ENCODE measurements at places on chromosomes 3 and 15.

- no peak for DNase-seq
These were observed 370.9 kb downstream of the NR2F2 start for GRCh38 chr15:96701443-96701842.

GRCh38 chr3:7536921-7537320 is 676.0 kb downstream of the GRM7 start:
- no peak for DNase-seq

DNA sequence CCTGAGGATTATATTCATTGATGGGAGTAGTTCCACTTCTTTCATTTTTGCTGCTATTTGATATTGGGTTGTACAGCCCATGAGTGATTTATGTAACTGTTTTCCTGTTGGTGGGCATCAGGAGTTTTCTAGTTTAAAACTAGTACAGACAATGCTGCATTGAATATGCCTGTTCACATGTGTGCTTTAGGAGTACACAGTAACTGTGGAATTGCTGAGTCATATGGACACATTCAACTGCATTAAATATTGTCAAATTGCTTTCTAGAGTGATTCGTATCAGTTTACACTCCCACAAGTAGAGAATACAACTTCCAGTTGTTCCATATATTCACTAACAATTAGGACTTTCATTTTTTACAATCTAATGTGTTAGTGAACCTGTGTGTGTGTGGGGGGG is 59.8 kb upstream of the THSD4 start:
- DNase-seq: no peak

DNA sequence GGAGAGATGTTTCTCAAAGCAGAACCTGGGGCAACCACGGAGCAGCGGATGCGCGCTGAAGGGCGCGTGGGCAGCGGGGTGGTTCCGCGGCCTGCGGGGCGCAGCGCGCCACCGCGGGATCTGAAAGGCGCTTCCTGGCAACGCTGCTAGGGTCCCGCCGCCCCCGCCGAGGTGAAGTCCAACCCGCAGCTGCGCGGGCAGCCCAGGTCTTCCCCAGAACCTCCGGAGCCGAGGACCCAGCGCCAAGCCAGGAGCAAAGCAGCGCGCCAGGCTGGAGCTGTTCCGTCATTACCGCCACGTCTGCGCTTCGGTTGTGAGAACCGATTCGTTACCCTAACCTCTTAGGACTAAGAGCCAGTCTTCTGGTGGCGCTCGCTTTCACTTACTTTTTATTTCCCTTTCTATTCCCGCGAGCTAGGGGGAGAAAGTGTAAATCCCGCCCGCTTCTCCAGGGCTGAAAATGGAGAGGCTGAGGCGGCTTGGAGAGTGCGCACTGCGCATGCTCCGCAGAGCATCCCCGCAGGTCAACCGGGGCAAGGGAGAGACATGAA is 3.2 kb upstream of the GABRG3 start:
- DNase-seq: no peak

DNA sequence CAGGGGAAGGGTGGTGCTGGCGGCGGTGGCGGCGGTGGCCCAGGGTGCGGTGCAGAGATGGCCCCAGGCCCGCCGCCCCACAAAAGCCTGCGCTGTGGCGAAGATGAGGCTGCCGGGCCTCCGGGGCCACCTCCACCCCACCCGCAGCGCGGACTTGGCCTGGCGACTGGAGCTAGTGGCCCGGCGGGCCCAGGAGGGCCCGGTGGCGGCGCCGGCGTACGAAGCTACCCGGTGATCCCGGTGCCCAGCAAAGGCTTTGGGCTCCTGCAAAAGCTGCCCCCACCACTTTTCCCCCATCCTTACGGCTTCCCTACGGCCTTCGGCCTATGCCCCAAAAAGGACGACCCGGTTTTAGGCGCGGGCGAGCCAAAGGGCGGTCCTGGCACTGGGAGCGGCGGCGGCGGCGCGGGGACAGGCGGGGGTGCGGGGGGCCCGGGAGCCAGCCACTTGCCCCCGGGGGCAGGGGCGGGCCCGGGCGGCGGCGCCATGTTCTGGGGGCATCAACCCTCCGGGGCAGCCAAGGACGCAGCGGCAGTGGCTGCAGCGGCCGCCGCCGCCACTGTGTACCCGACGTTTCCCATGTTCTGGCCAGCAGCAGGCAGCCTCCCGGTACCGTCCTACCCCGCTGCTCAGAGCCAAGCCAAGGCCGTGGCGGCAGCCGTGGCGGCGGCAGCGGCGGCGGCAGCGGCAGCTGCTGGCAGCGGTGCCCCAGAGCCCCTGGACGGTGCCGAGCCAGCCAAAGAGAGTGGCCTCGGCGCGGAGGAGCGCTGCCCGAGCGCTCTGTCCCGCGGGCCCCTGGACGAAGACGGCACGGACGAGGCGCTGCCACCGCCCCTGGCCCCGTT is 1.6 kb downstream of the SKOR1 start:
- DNase-seq: no peak

GRCh38 chr3:194575484-194576210 is 57.6 kb downstream of the TMEM44 start:
- no peak for DNase-seq

All from pulmonary artery endothelial cell (primary cell).